ENCODE measurements at places on chromosomes 12 and 14.

DNA sequence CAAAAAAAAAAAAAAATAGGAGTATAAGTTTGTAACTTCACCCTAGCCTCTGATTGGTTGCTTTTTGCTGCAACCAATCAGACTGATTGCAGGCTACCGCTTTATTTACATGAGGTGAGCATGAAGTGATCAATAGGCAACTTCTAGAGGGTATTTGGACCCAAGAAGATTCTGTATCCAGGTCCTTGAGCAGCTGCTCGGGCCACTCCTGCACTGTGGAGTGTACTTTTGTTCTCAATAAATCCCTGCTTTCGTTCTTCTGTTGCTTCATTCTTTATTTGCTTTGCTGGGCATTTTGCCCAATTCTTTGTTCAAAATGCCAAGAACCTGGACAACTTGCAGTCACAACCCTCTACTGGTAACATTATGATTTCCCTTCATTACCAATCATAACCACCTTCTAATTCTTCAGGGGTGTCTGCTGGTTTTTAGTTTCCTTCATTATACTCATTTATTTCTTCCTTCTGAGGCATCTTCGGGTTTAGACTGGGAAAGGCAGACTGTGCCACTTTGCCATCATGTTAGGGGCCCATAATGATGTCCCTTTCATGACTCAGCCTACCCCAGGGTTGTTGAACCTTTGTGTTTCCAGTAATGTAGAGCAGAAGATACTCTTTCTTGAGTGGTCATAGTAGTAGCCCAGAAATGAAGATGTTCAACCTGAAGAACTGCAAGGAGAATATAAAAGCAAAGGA, 43.4 kb upstream of the LIMA1 start:
- no peak for DNase-seq

DNA sequence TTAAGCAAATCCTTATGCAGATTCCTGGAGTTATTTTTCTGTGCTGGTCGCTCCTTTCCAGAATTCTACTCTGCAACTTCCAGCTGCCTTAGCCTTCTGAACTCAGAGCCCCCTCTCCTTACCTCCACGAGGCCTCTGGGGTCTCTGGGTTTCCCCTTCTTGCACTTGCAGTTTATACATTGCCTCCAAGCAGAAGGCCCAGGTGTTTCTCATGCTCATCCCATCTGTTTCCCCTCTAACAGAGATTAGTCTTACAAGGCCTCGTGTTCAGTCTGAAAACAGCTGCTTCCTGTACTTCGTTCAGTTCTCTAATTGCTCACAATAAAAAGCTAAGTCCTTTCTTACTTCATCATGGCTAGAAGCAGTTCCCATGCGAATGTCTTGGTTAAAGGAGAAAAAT, 134.4 kb upstream of the FGD4 start:
- DNase-seq, result no peak

DNA sequence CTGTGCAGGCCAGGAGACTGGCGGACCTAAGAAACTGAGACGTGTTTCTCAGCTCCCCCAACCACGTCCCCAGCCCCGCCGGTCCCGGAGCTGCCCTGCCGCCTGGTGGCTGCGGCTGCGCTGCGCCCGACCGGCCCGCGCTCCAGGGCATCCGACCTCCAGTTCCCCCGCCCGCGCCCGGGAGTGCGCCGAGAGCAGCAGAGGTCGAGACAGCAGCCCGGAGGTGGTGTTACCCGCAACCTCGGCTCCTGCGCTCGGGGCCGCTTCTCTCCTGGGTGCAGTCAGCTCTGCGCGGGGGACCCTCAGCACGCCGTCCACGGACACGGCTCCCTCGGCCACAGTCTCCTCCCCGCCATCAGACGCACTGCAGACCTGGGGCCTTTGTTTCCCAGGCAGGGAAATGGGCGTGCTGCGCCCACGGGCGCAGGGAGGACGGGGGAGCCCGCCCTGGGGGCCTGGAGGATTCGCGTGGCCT, 21.6 kb upstream of the GPR132 start:
- peak; percentile 65 for DNase-seq

DNA sequence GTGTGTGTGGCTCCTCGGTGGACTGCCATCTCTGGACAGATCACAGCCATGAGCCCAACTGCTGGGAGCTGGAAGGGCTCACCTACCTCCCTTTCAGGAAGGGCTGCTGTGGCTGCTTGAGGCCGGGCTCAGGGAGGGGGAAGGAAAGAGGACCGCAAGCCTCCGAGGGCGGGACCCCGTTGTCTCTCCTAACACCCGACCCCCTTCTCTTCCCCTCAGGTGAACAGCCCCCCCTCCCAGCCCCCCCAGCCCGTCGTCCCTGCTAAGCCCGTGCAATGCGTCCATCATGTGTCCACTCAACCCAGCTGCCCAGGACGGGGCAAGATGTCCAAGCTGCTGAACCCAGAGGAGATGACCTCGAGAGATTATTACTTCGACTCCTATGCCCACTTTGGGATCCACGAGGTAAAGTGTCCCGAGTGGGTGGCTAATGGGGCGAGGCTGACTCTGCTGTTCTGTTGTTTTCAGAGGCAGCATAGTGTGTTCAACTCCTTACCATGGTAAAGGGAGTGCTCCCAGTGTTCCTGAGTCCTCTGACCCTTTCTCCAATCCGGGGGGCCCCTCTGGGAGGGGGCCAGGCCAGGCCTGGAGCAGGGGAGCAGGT, 49.5 kb downstream of the PRMT8 start:
- no peak for DNase-seq

DNA sequence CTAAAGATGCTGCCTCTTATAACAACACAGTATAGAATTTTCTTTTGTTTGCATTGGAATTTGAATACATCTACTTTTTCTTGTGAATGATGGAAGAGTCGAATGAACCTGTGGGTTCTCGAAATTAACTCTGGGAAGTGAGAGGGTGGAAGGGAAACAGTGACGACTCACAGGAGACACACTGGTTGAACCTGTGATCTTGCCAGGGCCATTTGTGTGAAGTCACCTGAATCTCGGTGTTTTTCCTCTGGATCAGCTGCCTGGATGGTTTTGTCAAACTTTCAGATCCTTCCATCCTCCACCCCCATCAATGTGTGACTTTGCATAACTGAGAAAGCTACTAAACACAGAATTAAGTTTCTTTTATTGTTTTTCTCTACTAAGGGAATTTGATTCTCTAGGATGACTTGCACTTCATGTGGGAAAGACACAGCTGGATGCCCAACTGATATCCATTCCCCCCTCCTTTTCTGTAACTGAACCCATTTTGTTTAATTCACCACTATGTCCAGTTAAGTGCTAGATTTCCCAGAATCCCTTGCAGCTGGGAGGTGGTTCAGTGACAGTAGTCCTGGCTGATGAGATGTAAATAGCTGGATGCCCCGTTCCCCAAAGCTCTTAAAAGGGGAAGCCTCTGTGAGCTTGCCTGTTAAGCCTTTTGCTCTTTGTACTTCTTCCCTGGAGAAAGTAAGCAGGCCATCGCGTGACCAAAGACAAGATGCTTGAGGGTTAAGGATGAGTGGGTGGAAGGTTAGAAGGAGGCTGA, 6.3 kb downstream of the PPFIBP1 start:
- DNase-seq, result no peak

- DNase-seq, result no peak
Observed at GRCh38 chr14:74500417-74501134, 7.0 kb downstream of the ISCA2 start.

DNA sequence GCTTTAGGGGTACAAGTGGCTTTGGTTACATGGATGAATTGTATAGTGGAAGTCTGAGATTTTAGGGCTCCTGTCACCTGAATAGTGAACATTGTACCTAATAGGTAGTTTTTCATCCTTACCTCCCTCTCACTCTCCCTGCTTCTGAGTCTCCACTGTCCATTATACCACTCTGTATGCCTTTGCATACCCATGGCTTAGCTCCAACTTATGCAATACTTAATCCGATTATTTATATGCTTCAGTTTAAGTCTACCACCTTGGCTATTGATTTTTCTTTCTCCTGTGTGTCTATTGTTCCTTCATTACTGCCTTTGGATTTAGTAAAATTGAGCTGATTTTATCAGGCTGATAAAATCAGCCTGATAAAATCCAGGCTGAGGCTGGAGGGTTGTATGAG, 30.5 kb upstream of the C12orf71 start:
- DNase-seq, result no peak
